ENCODE measurements at places on chromosomes 6 and 20. TPM values are rescaled to one million over a fixed set of nuclear protein-coding genes. Genes with fewer than 3 reads are reported as not detected.

Gene TTBK1
- total RNA-seq: 0.61 TPM

Gene SPATA25
- total RNA-seq: 7.3 TPM

Gene PPARD
- 11.3 TPM for total RNA-seq

Gene TOX2
- total RNA-seq: not detected

GRCh38 chr6:125375821-125376220, 74.1 kb upstream of the HDDC2 start:
- no peak overlapping the region for H3K4me3 ChIP-seq
- H3K27me3 ChIP-seq: no peaks in the 10 kb centered on the region
- no peaks in the 10 kb centered on the region for H3K4me1 ChIP-seq

- no peak for DNase-seq
- H3K27ac ChIP-seq: no peak overlapping the region
- no peaks in the 10 kb centered on the region for H3K4me1 ChIP-seq
- no peaks in the 10 kb centered on the region for H3K36me3 ChIP-seq
- H3K4me3 ChIP-seq: no peak overlapping the region
- H3K27me3 ChIP-seq: no peaks in the 10 kb centered on the region
Measured at GRCh38 chr6:6482256-6482655, 106.3 kb upstream of the LY86 start.

- no peaks in the 10 kb centered on the region for H3K36me3 ChIP-seq
- DNase-seq: no peak
- no peak overlapping the region for H3K4me3 ChIP-seq
- H3K4me1 ChIP-seq: no peaks in the 10 kb centered on the region
Measured at GRCh38 chr6:93447874-93448273, 28.5 kb upstream of the EPHA7 start.

DNA sequence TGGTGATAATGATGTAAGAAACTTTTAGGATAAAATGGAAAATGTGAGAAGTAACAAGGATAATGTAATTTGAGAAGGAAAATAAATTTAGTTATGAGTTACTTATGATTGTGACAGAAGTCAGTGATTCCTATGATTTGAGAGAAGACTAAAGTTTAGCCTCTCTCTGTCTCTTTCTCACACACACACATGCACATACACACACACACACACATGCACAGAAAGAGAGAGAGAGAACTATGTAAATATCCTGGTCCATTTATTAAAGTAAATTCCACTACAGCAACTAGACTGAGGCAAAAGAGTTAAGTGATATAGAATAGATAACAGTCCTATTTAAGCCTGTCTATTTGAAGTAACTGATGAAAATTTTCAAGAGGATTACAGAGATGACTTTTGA, 375.2 kb downstream of the CD109 start:
- DNase-seq: no peak
- H3K36me3 ChIP-seq: no peaks in the 10 kb centered on the region
- H3K4me3 ChIP-seq: no peak overlapping the region
- no peak overlapping the region for H3K27ac ChIP-seq
- no peaks in the 10 kb centered on the region for H3K27me3 ChIP-seq

DNA sequence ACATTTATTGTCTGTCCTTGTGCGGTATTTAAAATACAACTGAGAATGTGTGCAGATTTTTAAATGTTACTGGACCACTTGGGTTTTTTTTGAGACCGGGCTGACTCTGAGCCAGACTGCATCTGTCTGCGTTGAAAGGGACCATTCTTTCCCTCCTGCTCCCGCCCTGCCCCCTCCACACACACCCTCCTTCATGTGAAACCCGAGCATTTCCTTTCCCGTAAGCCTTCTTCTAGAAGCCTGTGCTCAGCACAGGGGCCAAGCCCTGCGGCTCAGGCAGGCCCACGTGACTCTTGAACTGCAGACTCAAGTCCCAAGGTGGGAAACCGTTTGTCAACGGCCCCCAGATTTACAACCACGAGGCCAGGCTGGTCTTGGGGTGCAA, 82.7 kb upstream of the FOXC1 start:
- H3K4me1 ChIP-seq: no peaks in the 10 kb centered on the region
- H3K4me3 ChIP-seq: no peak overlapping the region
- no peak for DNase-seq
- no peak overlapping the region for H3K27ac ChIP-seq
- no peaks in the 10 kb centered on the region for H3K27me3 ChIP-seq

DNA sequence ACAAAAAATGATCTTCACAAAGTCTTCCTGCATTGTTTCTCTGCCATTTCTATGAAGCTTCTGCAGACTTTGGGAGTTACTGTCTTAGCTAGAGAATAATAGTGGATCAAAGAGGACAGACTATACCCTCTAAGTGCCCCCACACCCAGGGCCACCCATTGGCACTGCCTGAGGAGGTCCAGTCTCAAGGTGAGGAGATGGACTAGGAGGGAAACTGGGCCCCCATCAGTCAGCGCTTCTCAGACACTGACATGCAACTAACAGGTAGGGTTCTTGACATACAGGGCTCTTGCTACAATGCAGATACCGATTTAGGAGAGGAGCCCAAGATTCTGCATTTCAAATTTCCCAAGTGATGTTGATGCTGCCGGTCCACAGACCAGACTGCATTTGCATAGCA, 24.3 kb downstream of the PCNA start:
- no peak for DNase-seq
- no peak overlapping the region for H3K4me3 ChIP-seq
- peaks cover 6% of the 10 kb centered on the region for H3K4me1 ChIP-seq
- H3K36me3 ChIP-seq: peaks cover 1% of the 10 kb centered on the region
- H3K27me3 ChIP-seq: no peaks in the 10 kb centered on the region

DNA sequence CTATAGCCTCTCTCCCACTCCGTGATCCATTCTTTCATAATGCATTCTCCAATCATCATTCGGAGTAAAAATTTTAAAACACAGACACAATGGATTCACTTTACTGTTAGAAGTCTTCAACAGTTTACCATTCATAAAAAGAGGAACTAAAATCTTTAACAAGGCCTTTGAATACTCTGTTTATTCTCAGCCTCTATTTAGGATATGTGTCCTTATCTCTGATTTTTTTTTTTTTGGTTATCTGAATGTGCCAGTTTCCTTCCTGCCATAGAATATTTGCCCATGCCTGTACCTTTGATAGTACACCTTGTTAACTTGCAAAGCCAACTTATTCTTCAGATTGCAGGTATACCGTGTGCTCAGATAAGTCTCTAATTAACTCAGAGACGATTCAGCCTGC, 11.1 kb downstream of the CRISP1 start:
- H3K27ac ChIP-seq: no peak overlapping the region
- no peaks in the 10 kb centered on the region for H3K27me3 ChIP-seq
- H3K36me3 ChIP-seq: no peaks in the 10 kb centered on the region
- no peak overlapping the region for H3K4me3 ChIP-seq
- H3K4me1 ChIP-seq: no peaks in the 10 kb centered on the region
- no peak for DNase-seq

DNA sequence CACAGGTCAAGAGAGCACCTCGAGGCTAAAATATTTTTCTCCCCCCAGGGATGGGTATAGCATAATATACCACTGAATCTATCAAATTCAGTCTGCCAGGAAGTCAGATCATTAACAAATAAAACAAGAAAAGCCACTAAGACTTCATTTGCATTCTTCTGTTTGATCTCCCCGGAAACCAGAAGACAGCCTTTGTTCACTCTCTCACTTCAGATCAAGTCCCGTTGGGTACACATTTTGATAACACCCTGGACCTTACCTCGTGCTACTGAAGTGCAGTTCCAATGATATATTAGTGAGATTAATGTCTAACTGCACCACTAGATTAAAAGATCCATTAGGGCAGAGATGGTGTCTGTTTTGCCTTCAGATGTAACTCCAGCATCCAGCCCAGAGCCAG, 157.7 kb upstream of the B3GAT2 start:
- H3K36me3 ChIP-seq: no peaks in the 10 kb centered on the region
- no peak overlapping the region for H3K4me3 ChIP-seq
- DNase-seq: no peak
- no peak overlapping the region for H3K27ac ChIP-seq

GRCh38 chr6:1381481-1382330, 7.7 kb upstream of the FOXF2 start:
- no peak overlapping the region for H3K27ac ChIP-seq
- H3K4me3 ChIP-seq: peak overlapping the region; percentile 32

- H3K27ac ChIP-seq: no peak overlapping the region
- H3K27me3 ChIP-seq: no peaks in the 10 kb centered on the region
- no peak overlapping the region for H3K4me3 ChIP-seq
- peak; percentile 88 for DNase-seq
- no peaks in the 10 kb centered on the region for H3K36me3 ChIP-seq
- 0 out of 2 replicates have a peak, but pooled peaks cover 3% of the 10 kb centered on the region for H3K4me1 ChIP-seq
Measured at GRCh38 chr20:59782986-59783640, 150.3 kb downstream of the SYCP2 start.

GRCh38 chr6:141307309-141307998, 825.3 kb upstream of the GJE1 start:
- H3K36me3 ChIP-seq: no peaks in the 10 kb centered on the region
- no peak overlapping the region for H3K27ac ChIP-seq
- DNase-seq: no peak

- DNase-seq: no peak
- H3K27me3 ChIP-seq: peaks cover 2% of the 10 kb centered on the region
- no peak overlapping the region for H3K27ac ChIP-seq
- H3K4me1 ChIP-seq: no peaks in the 10 kb centered on the region
- H3K36me3 ChIP-seq: no peaks in the 10 kb centered on the region
Measured at GRCh38 chr20:61647702-61648101, 395.6 kb downstream of the CDH4 start.

DNA sequence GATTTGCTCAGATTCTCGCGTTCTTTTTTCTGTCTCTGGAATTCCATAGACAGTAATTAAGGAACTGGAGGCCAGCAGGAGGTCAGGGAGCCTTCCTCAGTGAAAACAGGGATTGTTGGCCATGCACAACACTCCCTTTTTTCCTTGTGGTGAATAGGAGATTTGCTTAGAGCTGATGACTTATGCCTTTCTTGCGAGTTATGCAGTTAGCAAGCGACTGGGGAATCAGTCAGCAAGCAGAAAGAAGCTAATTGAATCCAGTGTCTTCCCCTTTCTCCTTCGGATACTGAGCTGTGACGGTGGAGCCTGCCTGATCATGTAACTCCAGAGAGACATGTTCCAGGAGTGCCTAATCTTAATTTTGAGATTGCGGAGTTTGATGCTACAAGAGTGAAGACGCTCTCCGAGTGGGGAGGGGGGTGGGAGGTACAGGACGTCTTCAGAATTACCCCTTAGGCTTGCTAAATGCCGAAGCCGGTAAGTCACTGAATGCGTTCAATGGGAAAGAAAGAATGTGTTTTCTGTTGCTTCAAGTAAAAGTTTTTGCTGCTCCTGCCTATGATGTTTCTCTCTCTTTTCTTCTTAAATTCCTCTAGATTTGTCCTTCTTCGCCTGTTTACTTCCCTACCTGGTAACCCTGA, 165.9 kb downstream of the SASH1 start:
- H3K4me1 ChIP-seq: no peaks in the 10 kb centered on the region
- no peak overlapping the region for H3K27ac ChIP-seq
- H3K4me3 ChIP-seq: no peak overlapping the region
- DNase-seq: no peak

GRCh38 chr6:90530882-90531281, 56.0 kb downstream of the MAP3K7 start:
- H3K36me3 ChIP-seq: no peaks in the 10 kb centered on the region
- no peak for DNase-seq
- no peaks in the 10 kb centered on the region for H3K4me1 ChIP-seq
- no peak overlapping the region for H3K27ac ChIP-seq
- no peaks in the 10 kb centered on the region for H3K27me3 ChIP-seq

DNA sequence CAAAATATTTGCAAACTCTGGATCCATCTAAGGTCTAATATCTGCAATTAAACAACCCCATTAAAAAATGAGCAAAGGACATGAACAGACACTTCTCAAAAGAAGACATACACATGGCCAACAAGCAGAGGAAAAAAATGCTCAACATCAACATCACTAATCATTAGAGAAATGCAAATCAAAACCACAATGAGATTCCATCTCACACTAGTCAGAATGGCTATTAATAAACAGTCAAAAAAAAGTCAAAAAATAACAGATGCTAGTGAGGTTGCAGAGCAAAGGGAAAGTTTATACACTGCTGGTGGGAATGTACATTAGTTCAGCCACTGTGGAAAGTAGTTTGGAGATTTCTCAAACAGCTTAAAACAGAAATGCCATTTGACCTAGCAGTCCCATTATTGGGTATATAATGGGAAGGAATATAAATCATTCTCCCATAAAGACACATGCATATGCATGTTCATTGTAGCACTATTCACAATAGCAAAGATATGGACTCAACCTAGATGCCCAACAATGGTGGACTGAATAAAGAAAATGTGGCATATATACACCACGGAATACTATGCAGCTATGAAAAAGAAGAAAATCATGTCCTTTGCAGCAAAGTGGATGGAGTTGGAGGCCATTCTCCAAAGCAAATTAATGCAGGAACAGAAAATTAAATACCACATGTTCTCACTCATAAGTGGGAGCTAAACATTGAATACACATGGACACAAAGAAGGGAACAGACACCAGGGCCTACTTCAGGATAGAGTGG, 9.1 kb downstream of the ZNFX1 start:
- no peak overlapping the region for H3K4me3 ChIP-seq
- H3K27ac ChIP-seq: no peak overlapping the region
- no peak for DNase-seq
- H3K4me1 ChIP-seq: peaks cover 6% of the 10 kb centered on the region

DNA sequence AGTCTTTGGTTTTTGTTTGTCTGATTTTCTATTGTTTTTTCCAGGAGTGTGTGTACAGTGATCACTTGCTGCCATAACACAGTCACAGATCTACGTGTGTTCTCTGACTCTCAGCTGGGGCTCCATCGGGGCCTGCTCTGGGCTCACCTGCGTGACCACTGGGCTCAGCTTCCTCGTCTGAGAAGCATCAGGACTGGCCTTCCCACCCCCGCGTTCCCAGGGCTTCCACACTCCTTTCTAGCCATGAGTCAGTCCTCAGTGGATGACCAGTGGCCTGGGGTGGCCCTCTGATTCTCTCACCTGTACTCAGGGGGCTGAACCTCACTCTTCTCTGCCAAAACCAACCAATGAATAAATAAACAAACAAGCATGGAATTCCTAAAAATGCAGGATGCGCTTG, 14.5 kb downstream of the THBS2 start:
- H3K4me1 ChIP-seq: peaks cover 9% of the 10 kb centered on the region
- H3K27me3 ChIP-seq: no peaks in the 10 kb centered on the region
- H3K27ac ChIP-seq: no peak overlapping the region
- H3K4me3 ChIP-seq: no peak overlapping the region
- no peak for DNase-seq

DNA sequence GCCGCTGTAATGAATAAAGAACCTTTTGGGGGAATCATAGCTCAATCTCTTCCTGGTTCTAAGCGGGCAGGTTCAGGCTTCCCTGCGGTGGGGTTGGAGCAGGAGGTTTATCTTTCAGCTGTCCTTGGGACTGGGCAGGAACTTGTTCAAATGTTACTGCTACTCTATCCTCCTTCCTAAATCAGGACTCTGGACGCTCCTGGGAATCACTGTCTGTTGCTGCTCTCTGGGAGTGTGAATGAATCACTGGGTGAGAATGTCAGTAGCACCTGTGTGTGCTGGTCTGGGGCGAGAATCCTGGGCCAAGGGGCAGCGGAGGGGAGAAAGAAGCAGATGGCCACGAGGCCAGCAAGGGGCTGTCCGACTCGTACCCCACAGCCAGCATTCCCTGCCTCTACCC, 65.4 kb upstream of the ZNFX1 start:
- H3K27me3 ChIP-seq: no peaks in the 10 kb centered on the region
- H3K36me3 ChIP-seq: no peaks in the 10 kb centered on the region
- H3K27ac ChIP-seq: no peak overlapping the region
- DNase-seq: no peak
- H3K4me1 ChIP-seq: peaks cover 7% of the 10 kb centered on the region

All from Caco-2 (cell line).